Mesothelial cell of epicardium (in vitro differentiated cells): ENCODE measurements at places on chromosomes 7 and 10.
A peak's percentile ranks its signal among the peaks of the same experiment; 100 is the strongest.

- H3K27me3 ChIP-seq = peaks cover 3% of the 10 kb centered on the region
- no peak overlapping the region for H3K27ac ChIP-seq
- DNase-seq = no peak
- no peak overlapping the region for H3K4me3 ChIP-seq
Measured at GRCh38 chr10:107856047-107856315, 691.5 kb upstream of the SORCS1 start.

DNA sequence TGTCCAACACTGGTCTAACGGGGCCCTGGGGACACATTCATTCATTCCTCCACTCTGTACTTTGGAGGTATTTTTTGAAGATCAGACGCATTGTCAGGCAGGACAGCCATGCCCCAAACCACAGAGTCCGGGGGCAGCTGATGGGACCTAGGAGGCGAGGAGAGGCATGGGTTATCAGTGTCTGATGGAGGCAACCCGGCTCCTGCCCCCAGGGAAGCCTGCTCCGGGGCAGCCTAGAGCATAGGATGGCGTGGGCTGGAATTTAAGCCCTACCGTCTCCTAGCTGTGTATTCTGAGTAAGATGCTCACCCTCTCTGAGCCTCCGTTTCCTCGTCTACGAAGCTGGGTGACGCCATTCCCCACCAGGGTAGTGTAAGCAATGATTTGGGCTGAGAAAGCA lies 55.4 kb upstream of the ELN start:
- no peak overlapping the region for H3K27ac ChIP-seq
- H3K4me3 ChIP-seq = no peak overlapping the region
- DNase-seq = no peak
- H3K27me3 ChIP-seq = no peaks in the 10 kb centered on the region

- no peaks in the 10 kb centered on the region for H3K36me3 ChIP-seq
- peaks cover 94% of the 10 kb centered on the region for H3K27me3 ChIP-seq
- peak overlapping the region; percentile 46 for H3K4me3 ChIP-seq
- no peak for DNase-seq
- no peak overlapping the region for H3K27ac ChIP-seq
Measured at GRCh38 chr10:123136221-123136805, 543 bp downstream of the HMX3 start.

DNA sequence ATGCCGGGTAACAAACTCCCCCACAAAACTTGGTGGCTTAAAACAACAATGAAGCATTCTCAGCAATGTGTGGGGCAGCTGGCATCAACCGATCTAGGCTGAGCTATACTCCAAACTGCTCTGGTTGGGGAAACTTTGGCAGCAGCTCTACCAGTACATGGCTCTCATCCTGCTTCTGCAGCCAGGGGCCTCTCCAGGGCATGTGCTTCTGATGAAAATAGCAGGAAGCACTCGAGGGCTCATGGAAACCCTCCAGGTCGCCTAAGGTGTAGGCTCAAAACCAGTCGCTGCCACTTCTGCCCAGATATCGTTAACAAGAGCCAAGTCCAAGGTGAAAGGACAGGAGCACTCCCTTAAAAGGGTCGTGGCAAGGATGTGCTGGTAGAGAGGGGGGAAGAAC lies 134.1 kb downstream of the TEX36 start:
- H3K27me3 ChIP-seq = peaks cover 48% of the 10 kb centered on the region
- H3K36me3 ChIP-seq = no peaks in the 10 kb centered on the region
- peaks cover 3% of the 10 kb centered on the region for H3K4me1 ChIP-seq
- no peak overlapping the region for H3K27ac ChIP-seq
- no peak overlapping the region for H3K4me3 ChIP-seq

DNA sequence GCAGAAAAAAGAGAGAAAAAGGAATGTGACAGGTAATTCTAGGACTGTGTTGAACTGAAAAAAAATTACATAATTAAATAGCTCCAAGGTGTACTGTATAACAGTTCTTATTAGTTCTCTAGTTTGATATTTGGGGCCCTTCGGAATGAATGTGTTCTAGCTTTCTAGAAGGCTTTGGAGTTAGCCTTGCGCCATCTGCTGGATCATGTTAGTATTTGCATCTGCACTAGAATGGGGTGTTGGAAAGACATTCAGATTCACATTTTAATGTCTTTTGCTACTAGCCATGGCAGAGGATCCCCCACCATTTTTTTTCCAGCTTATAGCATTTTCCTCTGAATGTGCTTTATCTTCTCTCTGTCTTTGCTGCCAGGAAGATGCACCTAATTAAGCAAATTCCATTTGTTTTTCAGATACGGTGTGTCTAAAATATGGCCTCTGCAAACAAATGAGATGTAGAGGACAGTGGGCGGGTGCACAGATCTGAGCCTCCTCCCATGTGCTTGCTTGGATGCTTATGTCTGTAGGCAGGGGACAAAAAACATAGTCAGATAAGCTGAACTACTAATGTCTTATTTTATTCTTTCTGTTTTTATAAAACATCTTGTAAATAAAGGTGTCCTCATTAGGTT lies 238.5 kb downstream of the PHF14 start:
- H3K4me3 ChIP-seq = no peak overlapping the region
- DNase-seq = peak; percentile 50
- no peak overlapping the region for H3K27ac ChIP-seq

- peak overlapping the region; percentile 37 for H3K27ac ChIP-seq
- H3K36me3 ChIP-seq = no peaks in the 10 kb centered on the region
- no peaks in the 10 kb centered on the region for H3K27me3 ChIP-seq
Measured at GRCh38 chr10:78510566-78511323, 477.1 kb downstream of the RPS24 start.

DNA sequence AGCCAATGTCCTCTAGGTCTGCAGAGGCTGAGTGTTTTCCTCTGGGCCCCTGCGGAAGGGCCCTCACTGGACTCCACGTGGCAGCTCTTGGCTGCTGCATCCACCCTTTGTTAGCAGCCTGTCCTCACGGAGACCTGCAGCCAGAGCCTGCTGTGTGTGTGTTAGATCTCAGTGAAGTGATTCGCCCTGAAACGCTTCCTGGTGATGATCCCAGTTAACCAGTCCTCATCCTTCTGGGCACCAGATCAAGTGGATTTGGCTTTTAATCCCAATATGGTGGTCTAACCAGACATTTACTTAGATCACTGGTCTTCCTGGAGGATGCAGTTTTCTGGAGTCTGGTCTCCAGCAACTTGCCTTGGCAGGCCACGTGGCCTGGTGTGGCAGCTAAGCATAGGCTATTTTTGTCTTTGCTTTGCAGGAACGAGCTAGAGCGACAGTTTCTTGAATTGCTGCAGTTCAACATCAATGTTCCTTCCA lies 39.5 kb upstream of the GJD4 start:
- H3K36me3 ChIP-seq = peaks cover 28% of the 10 kb centered on the region
- DNase-seq = no peak
- H3K4me1 ChIP-seq = no peaks in the 10 kb centered on the region
- H3K4me3 ChIP-seq = no peak overlapping the region

DNA sequence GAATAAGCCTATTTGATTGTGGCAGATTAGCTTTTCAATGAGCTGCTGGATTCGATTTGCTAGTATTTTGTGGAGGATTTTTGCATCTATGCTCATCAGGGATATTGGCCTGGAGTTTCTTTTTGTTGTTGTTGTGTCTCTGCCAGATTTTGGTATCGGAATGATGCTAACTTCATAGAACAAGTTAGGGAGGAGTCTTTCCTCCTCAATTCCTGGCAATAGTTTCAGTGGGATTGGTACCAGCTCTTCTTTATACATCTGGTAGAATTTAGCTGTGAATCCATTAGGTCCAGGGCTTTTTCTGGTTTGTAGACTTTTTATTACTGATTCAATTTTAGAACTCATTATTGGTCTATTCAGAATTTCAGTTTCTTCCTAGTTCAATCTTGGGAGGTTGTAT lies 43.4 kb upstream of the KLF14 start:
- no peak overlapping the region for H3K27ac ChIP-seq
- no peak for DNase-seq
- peaks cover 34% of the 10 kb centered on the region for H3K27me3 ChIP-seq

DNA sequence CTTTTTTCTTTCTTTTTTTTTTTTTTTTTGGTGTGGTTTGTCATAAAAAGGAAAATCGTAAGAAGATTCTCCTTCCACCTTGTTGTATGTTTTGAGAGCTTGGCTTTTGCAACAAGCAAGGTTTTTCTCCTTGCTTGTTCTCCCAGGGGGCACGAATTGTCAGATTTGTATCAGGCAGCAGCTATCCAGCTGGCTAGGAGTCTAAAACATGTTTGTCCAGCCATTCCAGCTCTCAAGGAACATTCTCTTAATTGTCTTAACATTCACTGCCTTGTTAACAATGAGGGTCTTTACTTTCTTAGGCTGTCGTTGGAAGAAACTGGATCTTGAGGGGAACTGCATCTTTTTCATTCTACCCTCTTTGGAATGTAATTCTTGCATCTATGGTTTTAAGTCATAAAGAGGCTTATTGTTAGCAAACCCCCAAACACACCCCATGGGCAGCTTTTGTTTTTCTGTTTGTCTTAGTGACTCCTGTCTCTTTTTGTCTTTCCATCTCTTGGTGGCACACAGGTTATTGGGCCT lies 14.6 kb downstream of the SHTN1 start:
- H3K36me3 ChIP-seq = no peaks in the 10 kb centered on the region
- H3K4me1 ChIP-seq = peaks cover 21% of the 10 kb centered on the region
- H3K27me3 ChIP-seq = no peaks in the 10 kb centered on the region
- H3K4me3 ChIP-seq = no peak overlapping the region
- H3K27ac ChIP-seq = no peak overlapping the region

DNA sequence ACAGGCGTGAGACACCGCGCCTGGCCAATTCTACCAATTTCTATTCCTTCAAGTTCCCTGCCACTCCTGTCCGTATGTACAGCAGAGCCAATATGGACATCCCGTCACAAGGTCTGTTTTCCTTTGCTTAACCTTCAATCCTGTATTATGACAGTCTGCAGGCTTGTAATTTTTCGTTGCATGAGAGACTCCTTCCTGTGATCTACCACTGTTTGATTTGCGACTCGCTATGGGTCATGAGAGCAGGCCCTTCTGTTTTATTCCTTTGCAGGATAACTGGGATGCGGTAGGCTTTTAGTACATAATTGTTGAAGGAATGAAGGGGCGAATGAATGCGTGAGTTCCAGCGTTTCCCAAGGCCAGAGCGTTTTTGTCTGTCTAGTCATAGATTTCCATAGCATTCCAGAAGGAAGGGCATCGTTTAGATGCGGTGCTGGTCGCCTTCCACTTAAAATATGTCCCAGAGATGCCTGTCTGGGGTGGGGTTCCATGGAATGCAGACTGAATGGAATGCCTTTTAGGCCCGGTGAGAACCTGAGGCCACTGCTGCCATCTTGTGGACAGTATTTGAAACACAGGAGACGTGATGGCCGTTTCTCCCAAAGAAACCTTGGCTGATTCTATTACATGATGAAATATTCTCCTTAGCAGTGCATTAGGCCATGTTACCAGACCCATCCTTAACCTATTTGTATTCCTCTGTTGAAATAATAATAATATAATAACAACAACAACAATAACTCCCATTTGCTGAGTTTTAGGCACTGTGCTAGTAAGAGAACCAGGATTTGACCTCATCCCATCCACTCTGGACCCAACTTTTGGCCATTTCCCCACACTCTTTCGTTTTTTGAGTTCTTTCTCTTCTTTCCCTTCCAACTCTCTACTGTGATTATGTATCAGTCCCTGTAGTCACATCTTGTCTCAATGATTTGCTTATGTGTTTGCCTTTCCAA lies 193.2 kb downstream of the MYOF start:
- H3K36me3 ChIP-seq = no peaks in the 10 kb centered on the region
- DNase-seq = peak; percentile 85
- peaks cover 32% of the 10 kb centered on the region for H3K4me1 ChIP-seq
- peak overlapping the region; percentile 24 for H3K4me3 ChIP-seq
- peak overlapping the region; percentile 100 for H3K27ac ChIP-seq

- peaks cover 31% of the 10 kb centered on the region for H3K27me3 ChIP-seq
- H3K4me1 ChIP-seq = no peaks in the 10 kb centered on the region
- H3K36me3 ChIP-seq = no peaks in the 10 kb centered on the region
Measured at GRCh38 chr10:119466655-119467054, 75.9 kb downstream of the RGS10 start.

DNA sequence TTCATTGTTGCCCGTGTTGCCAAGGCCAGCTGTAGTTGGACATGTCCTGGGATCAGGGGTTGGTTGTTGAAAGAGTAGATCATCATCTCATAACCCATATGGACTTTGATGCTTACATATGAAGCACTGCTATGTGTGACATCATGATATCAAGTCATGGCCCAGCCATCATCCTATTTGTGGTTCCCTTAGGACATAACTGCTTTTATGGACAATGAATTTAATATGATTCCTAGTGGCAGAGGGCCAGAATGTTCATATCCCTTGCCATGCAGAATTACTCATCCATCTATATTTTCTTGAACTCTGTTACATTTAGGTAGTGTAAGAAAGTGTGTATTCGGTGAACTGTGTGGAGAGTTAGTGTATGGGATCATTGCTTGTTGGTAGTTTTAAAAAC lies 343.9 kb upstream of the LRGUK start:
- no peak for DNase-seq
- peaks cover 6% of the 10 kb centered on the region for H3K4me1 ChIP-seq
- no peak overlapping the region for H3K27ac ChIP-seq
- H3K27me3 ChIP-seq = no peaks in the 10 kb centered on the region
- no peak overlapping the region for H3K4me3 ChIP-seq
- H3K36me3 ChIP-seq = peaks cover 3% of the 10 kb centered on the region
